Naive B cell (primary cell): ENCODE measurements at places on chromosomes 11 and 22.

DNA sequence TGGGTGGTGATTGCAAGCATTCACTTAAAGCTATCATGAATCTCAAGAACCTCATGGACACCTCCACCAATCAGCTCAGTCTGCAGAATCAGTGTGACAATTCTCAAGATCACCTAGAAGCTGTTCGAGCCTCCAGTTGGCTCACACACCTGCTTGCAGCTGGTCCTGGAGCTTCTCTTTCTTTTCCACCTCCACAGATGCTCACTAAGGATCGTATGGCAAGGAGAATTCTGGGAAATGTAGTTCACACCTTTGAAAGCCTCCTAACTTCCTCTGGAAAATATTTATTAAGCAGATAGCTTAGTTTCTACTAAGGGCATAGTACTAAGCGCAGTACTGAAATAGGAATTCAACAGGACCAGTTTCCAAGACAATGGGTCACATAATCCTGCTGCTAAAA lies 26.2 kb downstream of the FSHB start:
- DNase-seq, result no peak

DNA sequence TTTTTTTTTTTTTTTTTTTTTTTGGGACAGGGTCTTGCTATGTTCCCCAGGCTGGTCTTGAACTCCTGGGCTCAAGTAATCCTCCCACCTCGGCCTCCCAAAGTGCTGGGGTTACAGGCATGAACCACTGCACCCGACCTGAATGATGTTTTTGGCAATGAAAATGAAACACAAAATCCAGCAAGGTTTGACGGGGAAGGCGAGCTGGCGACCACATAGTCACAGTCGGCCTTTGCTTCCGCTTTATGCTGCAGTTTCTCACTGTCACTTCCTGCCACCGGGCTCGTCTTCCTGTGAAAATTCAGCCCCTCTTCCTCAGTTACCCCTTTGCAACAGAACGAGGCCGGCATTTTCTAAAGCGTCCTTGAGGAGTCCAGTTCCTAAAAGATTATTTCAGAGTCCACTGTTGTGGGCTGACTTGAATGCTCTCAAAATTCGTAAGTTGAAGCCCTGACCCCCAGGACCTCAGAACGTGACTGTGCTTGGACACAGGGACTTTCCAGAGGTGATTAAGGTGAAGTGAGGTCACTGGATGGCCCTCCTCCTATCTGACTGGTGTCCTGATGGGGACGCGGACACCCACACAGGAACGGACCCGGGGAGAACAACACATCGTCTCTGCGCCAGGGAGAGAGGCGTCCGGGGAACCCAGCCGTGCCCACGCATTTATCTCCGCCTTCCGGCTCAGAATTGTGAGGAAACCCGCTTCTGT lies 2.9 kb upstream of the BID start:
- peak; percentile 83 for DNase-seq

DNA sequence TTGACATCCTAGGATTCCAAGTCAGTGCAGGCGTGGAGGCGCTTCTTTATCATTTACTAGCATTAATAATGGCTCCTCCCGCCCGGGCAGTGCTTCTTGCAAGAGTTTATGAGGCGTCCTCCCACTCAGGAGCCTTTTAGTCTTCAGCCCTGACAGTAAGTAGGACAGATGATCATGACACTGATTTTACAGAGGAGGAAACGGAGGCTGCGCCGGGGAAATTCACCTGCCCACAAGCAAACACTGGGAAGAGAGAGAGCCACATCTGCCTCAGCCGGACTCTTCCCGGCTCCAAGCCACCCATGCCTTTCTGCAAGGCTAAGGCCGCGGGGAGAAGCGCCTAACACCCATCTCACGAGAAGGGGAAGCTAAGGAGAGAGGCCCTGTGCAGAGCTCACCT lies 35.9 kb downstream of the KIAA0930 start:
- DNase-seq, result no peak

DNA sequence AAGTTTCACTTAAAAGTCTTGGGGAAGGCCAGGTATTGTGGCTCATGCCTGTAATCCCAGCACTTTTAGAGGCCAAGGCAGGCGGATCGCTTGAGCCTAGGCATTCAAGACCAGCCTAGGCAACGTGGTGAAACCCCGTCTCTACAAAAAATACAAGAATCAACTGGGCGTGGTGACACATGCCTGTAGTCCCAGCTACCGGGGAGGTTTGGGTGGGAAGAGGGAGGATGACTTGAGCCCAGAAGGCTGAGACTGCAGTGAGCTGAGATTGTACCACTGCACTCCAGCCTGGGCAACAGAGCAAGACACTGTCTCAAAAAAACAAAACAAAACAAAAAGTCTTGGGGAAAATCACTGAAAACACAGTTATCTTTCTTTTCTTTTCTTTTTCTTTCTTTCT lies 15.4 kb upstream of the XBP1 start:
- DNase-seq, result no peak

DNA sequence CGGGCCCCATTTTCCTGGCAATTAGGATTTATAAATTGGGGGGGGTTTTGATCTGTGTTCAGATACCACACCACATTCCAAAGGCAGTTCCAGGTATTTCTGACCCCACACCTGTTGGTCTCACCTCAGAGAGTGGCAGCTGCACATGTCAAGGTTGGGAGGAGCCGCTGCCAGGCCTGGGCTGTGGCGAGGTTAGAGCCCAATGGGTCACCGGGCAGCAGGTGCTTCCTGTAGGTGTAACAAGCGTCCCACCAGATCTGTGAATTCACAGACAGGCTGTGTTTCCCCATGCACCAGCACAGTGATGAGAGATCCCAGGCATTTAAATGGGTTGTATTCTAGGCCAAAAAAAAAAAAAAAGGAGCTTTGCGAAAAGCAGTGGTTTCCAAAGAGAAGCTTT lies 58.6 kb downstream of the CABIN1 start:
- DNase-seq, result peak; percentile 24

DNA sequence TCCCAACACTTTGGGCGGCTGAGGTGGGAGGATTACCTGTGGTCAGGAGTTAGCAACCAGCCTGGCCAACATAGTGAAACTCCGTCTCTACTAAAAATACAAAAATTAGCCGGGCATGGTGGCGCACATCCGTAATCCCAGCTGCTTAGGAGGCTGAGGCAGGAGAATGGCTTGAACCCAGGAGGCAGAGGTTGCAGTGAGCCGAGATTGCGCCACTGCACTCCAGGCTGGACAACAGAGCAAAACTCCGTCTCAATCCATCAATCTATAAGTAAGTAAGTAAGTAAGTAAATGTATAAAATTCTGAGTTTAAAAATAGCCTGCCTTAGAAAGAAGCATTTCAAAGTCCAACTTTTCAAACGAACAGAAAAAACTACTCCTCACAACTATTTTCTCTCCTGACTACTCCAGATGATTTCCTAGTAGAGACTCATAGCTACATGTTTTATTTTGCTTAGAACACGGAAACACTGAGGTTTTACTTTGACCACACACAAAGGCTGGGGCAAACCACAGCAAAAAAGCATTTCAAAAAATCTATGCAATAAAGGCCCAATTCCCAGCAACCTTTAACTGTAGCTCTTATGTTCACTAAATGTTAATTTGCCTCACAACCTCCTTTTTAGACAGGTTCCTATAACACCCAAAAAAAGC lies 16.3 kb downstream of the SPTY2D1 start:
- no peak for DNase-seq

- DNase-seq, result no peak
Measured at GRCh38 chr22:21780259-21780658, 44.7 kb upstream of the YPEL1 start.

DNA sequence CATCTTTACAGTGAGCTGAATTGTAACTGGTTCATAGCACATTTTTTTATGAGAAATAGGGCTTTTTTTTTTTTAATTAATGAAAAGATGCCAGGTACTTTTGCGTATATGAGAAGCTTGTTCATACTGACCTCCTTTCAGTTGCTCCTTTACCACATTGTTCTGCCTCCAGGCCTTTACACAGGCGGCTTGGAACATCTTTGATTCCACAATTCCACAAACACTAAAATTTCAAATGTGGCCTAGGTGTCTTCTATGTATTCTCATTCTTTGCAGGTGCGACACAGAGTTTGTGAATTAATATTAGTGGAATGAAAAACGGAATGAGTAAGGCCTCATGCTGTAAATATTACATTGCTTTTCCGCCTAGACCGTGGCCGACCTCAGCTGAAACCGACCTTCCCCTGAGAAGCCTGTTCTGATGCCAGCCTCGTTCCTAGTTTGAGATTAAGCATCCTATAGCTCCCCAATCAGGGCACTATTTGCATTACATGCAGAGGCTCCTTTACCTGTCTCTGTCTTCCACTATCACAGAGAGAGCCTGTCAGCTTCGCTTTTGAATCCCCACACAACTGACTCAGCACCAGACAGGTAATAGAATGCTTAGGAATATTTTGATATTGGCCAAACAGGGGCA lies 125.8 kb downstream of the LDLRAD3 start:
- DNase-seq, result no peak

DNA sequence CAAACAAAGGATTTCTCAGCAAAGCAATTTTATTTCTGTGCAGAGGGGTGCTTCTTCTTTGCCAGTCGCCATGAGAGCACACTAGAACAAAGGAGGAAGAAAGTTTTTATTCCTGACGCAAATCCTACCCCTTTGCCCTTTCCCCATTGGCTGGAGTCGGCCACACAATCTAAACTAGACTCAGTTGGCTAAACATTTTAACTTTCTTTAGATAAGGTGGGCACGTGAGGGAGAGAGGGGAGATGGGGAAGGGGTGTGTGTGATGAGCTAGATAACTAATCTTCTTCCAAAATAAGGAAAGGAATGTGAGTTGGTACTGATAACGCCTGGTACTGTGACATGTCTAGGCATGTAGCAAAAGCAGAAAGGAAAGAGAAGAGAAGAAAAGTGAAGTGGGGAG lies 626 bp downstream of the TRIM22 start:
- DNase-seq, result no peak

DNA sequence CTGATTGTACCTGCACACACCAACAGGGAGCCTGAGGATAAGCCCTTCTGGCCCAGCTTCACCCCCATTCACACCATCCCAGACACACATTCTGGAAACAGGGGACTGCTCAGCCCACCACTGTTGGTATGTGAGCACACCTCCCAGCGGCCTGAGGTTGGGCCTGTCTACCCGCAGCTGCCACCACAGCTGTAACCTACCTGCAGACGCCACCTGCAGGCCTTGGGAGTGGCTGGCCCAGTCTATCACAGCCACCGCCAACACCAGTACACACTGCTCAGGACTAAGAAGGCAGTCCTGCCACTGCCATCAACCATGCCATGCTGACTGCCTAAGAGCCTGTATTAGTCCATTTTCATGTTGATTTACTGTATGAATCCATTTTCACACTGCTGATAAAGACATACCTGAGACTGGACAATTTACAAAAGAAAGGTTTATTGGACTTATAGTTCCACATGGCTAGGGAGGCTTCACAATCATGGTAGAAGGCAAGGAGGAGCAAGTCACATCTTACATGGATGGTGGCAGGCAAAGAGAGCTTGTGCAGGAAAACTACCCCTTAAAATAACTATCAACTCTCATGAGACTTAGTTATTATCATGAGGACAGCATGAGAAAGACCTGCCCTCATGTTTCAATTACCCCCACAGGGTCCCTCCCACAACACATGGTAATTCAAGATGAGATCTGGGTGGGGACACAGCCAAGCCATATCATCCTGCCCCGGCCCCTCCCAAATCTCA lies 30.6 kb downstream of the RSF1 start:
- DNase-seq, result no peak

DNA sequence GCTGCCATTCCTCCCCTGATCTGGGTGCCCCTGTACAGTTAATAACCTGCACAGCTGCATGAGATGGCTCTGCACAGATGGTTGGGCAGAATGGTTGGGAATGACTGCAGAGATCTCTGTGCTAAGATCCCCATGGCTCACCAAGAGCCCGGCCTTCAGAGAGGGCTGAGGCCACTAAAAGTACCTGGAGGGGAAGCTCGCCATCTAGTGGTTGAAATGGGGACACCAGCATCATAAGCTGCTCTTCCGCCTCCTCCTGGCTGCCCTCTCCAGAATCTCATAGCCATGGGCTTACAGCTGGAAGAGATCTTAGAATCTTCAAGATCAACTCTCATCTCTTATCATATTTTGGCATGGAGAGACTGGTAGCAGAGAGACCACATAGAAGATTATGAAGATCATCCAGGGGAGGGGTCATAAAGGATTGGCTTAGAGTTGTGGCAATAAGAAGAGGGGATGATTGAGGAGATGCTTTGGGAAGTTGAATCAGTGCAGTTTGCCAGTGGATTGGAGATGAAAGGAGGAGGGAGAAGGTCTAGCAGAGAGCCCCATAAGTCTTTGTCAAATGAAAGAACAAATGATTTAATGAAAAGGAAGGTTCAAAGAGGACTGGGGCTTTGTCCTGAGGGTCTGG lies 22.0 kb upstream of the TLCD5 start:
- peak; percentile 34 for DNase-seq

DNA sequence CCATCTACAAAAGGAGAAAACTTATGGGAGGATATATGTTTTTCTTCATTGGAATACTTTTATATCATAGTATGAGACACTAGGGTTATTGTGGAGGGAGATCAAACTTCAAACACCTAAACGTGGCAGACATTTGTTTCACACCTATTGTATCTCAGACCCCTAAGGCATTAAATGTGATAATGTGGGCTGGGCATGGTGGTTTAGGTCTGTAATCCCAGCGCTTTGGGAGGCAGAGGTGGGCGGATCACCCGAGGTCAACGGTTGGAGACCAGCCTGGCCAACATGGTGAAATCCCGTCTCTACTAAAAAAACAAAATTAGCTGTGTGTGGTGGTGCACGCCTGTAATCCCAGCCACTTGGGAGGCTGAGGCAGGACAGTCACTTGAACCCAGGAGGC lies 75.5 kb downstream of the PRR5L start:
- no peak for DNase-seq

GRCh38 chr11:62644220-62644619 lies 2.2 kb downstream of the GANAB start:
- no peak for DNase-seq

- peak; percentile 7 for DNase-seq
Measured at GRCh38 chr11:69801513-69802335, 17.5 kb downstream of the FGF3 start.

DNA sequence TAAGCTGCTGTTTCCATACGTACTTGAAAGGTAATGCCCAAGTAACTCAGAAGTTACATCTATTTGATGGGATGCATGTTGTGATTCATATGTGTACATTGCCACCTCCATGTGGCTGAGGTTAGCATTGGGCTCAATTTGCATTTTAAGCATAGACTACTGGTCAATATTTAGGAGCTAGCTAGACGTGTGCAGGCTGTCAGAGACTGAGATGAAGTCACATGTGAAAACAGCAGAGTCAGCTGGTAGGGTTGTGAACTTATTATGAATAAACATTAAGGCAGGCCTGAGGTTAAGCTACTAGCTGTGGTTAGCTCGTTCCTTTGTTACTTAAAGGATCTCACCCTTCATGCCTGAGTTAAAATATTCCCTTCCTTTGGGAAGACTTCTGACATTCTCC lies 114.5 kb upstream of the MTNR1B start:
- no peak for DNase-seq
